ENCODE measurements at places on chromosomes 11 and 22. TPM values are rescaled to one million over a fixed set of nuclear protein-coding genes. Genes with fewer than 3 reads are reported as not detected.

- peak; percentile 64 for DNase-seq
Measured at GRCh38 chr11:118194835-118195627, 18.6 kb upstream of the SCN2B start.

GRCh38 chr11:123196060-123196714 lies 1.1 kb upstream of the CLMP start:
- DNase-seq, result no peak

- no peak for DNase-seq
Measured at GRCh38 chr11:63375434-63375833, 5.8 kb downstream of the SLC22A9 start.

DNA sequence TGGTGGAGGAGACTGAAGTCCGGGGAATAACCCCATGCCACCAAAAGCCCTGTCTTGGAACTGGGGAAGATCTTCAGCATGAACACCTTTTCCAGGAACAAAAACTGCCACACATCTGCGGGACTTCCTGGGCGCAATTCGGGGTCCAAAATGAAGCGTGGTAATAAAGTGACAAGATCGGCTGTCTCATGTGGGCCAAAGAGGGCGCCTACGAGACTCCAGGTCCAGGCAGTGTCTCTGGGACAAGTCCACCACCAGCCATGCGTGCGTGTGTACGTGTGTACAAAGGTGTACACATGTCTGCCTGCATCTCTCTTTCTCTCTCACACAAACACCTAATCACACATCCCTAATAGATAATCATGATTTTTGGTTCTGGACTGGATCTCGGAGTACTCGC lies 8.9 kb upstream of the MYBPC3 start:
- no peak for DNase-seq

- DNase-seq, result no peak
Measured at GRCh38 chr22:22165936-22166710, 78.5 kb upstream of the VPREB1 start.

GRCh38 chr11:35260342-35260985 lies 121.5 kb downstream of the CD44 start:
- peak; percentile 96 for DNase-seq

DNA sequence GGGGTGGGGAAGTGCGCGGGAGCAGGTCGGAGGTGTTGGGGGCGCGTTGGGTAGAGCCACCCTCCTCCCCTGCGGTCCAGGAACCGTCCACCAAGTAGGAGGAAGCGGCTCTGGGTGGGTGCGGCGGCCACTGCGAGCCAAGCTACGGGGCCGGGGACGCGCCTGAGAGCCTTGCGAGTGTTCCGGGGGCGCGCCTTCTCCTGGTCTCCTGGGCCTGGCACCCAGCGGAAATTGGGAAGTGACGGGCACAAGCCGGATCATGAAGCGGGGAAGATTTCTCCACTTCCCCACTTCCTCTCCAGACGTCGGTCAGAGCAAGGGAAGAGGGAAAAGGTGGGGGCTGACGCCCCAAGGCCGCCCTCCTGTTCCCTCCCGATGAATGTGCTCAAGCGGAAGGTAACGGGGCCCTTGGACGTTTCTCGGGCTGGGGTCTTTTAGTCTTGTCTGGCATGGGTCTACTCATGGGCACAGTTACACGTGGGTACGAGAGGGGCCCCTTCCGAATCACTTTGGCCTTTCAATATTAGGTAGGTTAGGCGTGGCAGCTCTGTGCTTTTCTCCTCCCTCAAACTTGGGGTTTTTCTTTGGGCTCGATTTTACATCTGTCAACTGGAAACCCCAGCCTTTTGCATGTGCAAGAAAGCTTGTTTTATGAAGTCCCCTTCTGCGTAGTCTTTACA lies 865 bp downstream of the RBM14 start:
- no peak for DNase-seq

DNA sequence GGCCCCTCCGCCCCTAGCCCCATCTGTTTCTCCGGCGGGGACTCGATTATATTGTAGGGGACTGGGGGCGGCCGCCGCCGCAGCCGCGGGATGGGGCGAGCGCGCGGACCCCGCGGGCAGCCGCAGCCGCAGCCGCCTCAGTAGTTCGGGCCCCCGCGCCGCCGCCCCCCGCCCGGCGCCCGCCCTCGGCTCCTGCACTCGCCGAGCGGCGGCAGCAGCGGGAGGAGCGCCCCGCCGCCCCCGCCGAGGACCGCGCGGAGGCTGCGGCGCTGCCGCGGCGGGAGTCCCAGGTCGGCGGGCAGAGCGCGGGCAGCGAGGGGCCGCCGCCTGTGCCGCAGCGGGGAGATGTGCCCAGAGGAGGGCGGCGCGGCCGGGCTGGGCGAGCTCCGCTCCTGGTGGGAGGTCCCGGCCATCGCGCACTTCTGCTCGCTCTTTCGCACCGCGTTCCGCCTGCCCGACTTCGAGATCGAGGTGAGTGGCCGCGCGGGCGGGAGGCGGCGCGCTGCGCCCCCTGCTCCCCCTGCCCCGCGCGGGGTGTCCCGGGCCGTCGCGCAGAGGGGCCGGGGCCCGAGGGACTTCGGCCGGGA lies at the start of gene CECR2:
Gene CECR2, plus strand, starts transcription at position 22 of the 587 bp plus-strand sequence. Its CDS starts 324 bp downstream, at position 346.
- DNase-seq, result no peak

- DNase-seq, result peak; percentile 95
Measured at GRCh38 chr11:10818594-10818993, 9.9 kb upstream of the EIF4G2 start.

GRCh38 chr11:131899950-131900580 lies 529.6 kb downstream of the NTM start:
- DNase-seq, result no peak

DNA sequence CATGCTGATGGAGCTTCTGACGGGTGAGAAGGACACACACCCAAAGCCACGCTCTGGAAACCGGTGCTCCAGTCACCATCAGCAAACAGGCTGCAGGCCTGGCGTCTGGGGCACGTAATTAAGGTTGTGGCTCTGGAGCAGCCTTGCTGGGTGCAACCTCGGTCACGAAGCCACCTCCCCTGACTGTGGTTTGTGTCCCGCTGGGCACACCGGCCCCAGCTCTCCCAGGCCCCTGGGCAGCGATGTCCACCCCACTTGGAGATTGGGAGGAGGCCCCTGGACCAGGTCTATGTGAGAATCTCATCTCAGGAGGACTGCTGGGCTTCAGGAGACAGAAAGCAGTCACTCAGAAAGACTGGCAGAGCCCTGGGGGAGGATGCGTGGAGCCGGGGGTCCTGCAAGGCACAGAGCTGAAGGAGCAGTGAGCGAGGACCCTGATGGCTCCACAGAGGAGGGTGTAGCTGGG lies 631.6 kb downstream of the BRD1 start:
- no peak for DNase-seq

DNA sequence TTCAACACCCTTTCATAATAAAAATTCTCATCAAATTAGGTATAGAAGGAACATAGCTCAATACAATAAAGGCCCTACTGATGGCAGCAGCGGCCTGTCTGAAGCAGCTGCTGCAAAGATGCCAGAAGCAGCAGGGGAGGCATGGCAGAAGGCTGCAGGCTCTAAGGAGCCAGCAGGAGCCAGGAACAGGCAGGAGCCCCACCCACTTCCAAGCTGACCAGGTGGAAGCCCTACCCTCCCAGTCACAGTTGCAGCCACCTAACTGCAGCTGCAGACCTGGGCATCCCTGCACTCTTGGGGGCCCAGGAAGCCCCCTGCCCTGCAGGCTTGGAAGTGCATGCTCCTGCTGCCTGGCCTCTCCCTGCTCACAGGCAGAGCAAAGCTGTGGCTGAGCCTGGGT lies 18.2 kb upstream of the OR6A2 start:
- peak; percentile 2 for DNase-seq

DNA sequence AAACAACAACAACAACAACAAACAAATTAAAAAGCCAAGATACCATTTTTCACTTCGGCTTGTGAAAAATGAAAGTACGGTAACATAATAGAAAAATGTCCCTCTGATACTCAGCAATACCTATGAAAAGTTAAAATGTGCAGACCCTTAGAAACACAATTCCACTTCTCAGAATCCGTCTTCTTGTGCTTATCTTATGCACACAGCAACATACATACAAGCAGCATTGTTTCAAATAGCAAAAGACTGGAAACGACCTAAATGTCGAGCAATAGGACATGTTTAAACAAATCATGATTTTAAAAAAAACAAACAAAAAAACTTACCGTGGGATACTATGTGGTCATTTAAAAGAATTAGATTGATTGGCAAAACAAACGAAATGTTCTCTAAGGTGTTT lies 26.5 kb downstream of the RBFOX2 start:
- no peak for DNase-seq

- peak; percentile 17 for DNase-seq
Measured at GRCh38 chr22:17774206-17774925, at the start of gene BID. BID (minus strand) TSS chr22:17774469; CDS start chr22:17750116, 24,353 bp downstream.

- DNase-seq, result no peak
Measured at GRCh38 chr11:86067009-86067850, 1.7 kb downstream of the PICALM start.

GRCh38 chr22:38700270-38700788 lies 414 bp downstream of the JOSD1 start:
- DNase-seq, result no peak

GRCh38 chr22:38218661-38219622 lies 17.1 kb downstream of the MAFF start:
- peak; percentile 97 for DNase-seq

DNA sequence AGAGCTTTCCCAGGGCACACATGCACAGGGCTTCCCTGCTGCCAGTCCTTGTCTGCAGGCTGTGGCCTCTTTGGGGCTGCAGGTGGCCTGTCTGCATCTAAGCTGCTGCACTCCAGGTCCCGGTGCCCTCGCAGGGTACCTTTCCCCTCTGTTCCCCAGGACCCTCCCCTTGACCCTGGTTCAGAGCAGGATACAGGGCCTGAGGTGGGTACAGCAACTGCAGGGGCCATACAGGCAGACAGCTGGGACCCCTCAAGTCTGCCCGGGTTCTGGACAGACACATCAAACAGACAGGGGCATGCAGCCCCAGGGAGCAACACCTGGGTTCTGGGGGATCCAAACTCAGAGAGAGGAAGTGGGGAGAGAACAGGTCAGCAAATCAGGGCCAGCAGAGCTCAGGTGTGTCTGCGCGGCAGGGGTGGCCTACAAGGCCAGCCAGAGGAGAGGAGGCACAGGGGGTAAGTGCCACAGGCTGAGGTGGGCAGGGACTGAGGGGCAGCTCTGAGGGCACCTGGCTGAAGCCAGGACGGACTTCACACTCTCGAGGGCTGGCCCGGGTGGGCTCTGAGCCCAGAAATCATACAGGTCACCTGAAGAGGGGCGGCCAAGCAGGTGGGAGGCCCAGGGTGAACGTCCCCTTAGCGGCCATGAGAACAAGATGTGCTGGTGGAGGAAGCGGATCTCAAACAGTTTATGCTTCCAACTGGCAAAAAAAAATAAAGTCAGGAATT lies 29.9 kb upstream of the COMT start:
- no peak for DNase-seq

- no peak for DNase-seq
Measured at GRCh38 chr22:50221410-50222300, 20.8 kb downstream of the SELENOO start.

DNA sequence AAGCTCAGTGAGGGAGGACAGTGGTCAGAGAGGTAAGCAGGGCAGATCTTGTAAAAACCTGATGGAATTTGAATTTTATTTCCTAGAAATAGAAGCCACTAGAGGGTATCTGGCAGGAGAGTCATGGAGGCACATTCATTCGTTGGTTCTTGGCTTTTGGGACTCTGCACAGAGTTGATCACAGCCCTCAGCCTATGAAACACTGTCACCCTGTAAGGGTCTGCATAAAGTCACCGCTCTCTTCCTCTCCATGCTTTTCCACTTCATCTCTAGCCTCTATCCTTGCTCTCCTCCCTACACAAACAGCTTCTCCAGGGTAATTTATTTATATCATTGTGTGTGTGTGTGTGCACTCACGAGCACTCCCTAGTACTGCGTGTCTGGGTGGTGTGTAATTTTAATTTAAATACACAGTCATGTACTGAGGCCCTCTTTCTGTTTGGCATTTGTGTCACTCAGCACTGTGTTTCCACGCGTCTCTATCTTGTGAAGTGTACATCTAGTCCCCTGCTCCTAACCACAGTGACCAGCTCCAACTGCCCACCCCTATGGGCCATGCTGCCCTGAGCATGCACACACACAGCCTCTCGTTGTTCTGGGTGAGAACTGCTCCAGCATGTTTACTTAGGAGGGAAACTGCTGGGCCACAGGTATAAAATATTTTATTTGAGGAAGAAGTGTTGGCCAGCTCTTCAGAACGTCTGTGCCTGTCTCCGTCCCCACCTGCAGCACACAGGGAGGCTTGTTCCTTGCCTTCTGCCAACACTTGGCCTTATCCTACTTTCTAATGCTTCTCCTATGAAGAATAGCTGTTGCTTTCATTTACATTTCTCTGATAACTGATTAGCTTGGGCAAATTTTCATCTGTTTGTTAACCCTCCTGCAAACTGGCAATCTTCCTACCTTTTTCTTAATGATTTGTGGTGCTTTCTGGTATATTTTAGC lies 4.5 kb downstream of the KCNQ1OT1 start:
- DNase-seq, result no peak

GRCh38 chr22:19679522-19680101 lies 34.7 kb upstream of the SEPTIN5 start:
- no peak for DNase-seq

DNA sequence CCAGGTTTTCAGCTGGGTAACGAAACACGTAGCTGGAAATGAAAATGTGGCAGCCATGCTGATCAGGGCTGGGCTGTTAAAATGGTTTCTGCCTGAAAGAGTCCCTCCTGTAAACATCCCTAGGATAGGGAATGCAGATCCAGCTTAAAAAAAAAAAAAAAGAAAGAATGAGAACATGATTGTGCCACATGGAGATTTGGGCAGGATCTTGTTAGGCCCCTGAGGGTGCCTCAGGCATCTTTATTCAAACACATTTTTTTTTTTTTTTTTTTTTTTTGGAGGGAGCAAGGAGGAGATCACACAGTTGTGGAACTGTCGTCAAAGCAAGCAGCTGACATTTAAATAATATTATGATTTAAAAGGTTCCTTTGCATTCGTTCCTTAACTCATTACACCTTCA lies 900.3 kb downstream of the OPCML start:
- peak; percentile 8 for DNase-seq

DNA sequence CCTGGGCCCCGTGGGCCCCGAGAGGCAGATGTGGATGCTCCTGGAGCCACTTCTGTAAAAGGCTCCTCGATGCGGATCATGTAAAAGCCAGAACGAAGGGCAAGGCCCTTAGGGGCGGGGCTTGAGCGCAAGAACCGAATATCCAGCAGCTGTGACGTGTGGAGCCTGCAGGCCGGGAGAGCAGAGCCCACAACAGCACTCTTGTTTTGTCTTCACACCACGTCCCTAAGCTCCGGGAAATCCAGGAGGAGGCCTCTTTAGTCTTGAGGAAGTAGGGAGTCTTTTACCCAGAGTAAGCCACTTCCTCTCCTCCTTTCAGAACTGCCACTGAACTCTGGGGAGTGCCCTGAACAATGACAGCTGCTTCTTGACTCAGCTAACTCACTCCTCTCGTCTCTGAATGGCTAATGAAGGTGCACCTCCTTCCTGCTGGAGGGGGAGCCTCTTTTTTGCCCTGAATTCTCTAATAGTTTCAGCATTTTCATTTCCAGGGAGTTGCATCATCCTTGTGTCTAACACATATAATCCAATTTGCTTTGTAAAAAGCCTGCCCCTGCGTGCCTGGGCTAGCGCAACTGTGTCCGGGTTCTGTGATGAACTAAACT lies 12.5 kb downstream of the L3MBTL2 start:
- DNase-seq, result peak; percentile 92

Gene EIF4ENIF1
- polyA plus RNA-seq, result 17.2 TPM

Gene ZDHHC5
- 45.7 TPM for polyA plus RNA-seq

Gene MUC15
- polyA plus RNA-seq, result not detected

Gene CHRNA10
- 0.79 TPM for polyA plus RNA-seq

Gene PRRG4
- polyA plus RNA-seq, result not detected

Gene VPS51
- polyA plus RNA-seq, result 71.2 TPM

Gene NTM
- polyA plus RNA-seq, result 25.5 TPM

Gene LGALS12
- polyA plus RNA-seq, result not detected

Gene FGF19
- polyA plus RNA-seq, result not detected

Gene WNT7B
- polyA plus RNA-seq, result 0.16 TPM

Gene CDC42EP1
- polyA plus RNA-seq, result 59.2 TPM

All from IMR-90 (cell line).